Stimulated activated CD4-positive, alpha-beta T cell treated with anti-CD3 and anti-CD28 coated beads, TNF-alpha, amount 100 ng/mL, for 48 hours (primary cell): ENCODE measurements at places on chromosomes 2 and 18.

DNA sequence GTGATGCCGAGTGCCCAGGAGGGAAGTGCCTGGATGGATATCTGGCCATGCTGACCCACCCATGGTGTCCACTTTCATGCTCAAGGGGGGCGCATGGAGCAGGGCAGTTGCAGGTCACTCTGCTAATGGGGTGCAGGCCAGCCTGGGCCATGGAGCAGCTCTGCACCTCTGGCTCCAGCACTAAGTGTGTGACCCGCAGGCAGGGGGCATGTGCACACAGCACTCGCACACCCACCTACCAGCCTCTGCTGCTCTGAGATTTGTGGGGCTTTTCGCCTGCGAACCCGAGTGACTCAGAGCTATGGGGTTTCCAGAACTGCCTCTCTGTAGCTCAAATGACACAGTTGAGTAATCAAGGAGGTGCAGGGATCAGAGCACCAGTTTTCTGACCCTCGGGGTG, 66.2 kb downstream of the CYP26B1 start:
- DNase-seq = no peak

DNA sequence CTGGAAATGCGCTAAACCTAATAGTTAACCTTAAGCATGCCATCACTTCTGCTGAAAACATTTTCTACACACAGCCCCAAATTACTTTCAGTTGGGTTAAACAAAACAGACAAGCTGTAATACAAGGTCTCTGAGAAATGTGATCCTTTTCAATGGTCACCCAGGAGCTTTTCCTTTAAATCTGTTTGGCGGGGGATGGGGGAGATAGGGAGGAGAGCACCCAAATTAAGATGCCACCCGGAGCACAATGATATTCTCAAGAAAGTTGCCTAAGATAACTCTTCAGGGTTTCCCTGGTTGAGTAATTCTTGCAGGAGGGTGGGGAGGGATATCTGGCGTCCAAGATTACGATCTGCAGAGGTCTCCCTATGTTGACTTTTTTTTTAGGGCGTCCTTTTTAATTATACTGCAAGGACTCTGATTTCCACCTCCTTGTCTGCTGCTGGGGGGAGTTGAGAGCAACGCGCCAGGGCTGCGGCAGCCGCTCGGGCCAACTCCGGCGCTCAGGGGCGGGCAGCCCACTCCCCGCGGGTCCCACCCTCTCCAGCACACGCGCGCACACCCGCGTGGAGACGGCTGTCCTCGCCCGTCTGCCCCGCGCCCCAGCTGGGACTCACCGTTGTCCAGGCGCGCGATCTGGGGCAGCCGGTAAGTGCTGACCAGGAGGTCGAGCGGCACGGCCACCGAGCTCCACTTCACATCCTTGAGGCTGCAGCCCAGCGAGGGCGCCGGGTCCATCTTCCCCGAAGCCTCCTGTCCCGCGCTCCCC, 807 bp downstream of the GAREM1 start:
- no peak for DNase-seq

DNA sequence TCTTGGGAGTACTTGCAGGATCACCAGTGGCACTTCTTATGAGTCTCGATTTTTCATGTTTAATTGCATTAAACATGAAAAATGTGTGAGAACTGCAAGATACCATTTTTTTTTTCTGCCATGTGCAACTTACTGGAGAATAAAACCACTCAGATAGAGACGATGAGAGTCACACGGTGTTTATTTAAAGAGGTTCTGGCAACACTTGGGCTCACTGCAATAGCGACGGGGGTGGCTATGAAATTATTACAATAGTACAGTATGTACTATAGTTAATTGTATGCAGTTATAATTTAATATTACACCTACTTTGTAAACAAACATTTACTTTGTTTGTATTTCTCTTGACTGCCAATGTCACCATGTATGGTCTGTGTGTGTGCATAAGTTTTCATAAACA, 479.8 kb downstream of the NUP35 start:
- no peak for DNase-seq

- DNase-seq = no peak
These were observed 258.9 kb downstream of the CYRIA start for GRCh38 chr2:16406496-16407289.

- no peak for DNase-seq
These were observed 70.6 kb downstream of the B3GNT2 start for GRCh38 chr2:62266433-62267038.

- DNase-seq = no peak
These were observed 172.0 kb downstream of the MGAT5 start for GRCh38 chr2:134425724-134426496.

- no peak for DNase-seq
These were observed 323.0 kb downstream of the FBXO15 start for GRCh38 chr18:73824671-73825070.

DNA sequence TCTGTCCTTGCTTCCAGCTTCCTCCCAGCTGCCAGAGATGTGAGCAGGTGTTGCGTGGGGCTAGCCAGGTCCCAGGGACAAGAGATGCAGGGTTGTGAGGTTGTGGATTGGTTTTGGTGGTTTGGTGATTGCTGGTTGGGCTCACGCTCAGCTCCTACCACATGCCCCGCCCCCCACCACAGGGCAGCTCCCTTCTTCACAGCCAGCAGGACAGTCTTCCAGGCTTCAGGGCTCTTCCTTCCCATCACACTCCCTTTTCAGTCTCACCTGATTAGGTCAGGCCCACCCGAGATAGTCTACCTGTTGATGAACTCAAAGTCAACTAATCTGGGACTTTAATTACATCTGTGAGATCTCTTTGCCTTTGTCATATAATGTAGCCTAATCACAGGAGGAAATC, 52.0 kb upstream of the GLI2 start:
- no peak for DNase-seq

GRCh38 chr18:79962835-79963657, 1.4 kb upstream of the HSBP1L1 start:
- no peak for DNase-seq

GRCh38 chr2:111072220-111072871, 48.4 kb upstream of the BCL2L11 start:
- no peak for DNase-seq

GRCh38 chr18:46190667-46191066, 86.5 kb downstream of the HAUS1 start:
- no peak for DNase-seq

- DNase-seq = no peak
These were observed 2.3 kb downstream of the ASB3 start for GRCh38 chr2:53784436-53784835.

DNA sequence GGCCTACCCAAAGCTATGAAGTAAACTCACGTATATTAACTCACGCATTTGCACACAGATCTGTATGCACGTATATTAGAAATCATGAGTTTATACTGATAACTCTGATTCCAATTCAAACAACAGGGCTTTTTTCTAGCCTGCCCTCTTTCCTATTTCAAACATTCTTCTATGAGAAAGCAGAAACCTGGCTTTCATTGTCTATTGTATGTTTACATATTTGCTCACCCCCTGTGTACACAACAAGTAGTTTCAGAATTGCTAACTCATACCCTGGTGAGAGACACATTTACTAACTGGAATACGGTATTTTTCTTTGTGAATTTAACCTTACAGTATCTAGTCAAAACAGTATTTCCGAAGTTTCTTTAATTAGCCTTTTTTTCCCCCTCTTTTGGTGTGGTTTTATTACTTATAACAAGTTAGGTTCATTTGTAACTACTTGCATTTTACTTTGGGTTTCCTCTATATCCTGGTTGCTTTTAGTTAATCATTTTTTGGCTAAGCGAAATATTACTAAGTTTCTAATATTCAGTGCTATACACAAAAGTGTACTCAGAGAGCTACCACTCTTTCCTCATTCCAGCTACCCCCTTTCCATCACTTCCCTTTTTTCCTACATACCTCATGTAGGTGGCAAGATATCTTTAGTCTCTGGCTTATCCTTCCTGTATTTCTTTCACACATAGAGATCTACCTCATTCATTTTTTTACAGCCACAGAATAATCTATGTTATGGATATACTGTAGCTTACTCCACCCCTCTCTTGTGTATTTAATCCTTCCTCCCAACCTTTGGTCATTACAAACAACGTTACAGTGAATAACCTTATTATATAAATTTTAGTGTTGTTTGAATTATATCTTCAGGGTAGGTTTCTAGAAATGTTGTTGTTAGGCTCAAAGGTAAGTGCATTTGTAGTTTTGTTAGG, 112.7 kb upstream of the BCL2L11 start:
- no peak for DNase-seq

DNA sequence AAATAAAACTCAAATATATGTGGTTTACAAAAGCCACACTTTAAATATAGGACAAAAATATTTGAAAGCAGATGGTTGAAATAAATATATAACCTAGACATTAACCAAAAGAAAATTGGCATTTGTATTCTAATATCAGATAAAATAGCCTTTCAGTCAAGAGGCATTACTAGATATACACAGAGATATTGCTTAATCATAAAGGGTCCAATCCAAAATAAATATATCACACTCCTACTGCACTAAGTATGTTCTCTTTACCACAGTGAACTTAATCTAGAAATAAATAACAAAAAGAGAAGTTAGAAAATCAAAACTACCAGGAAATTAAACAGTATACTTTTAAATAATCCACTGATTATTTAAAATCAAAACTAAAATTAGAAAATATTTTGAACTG, 34.2 kb upstream of the KCNJ3 start:
- no peak for DNase-seq

DNA sequence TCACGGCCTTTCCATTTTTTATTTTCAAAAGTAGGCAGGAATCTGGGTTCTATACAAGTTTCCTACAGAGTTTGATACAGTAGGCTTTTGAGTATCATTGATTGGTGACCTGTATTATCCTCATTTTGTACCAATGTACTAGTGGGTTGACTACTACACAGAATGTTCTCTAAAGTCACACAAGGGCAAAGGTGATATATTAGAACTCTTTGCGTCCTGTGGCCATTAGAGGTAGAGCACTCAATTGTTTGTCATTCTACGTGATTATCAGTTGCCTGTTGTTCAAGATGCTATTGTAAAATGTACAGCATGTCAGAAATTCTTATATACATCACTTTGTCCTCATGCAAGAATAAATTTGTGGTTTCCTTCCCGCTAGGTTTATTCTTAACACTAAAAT, 24.8 kb downstream of the WDR75 start:
- DNase-seq = no peak

DNA sequence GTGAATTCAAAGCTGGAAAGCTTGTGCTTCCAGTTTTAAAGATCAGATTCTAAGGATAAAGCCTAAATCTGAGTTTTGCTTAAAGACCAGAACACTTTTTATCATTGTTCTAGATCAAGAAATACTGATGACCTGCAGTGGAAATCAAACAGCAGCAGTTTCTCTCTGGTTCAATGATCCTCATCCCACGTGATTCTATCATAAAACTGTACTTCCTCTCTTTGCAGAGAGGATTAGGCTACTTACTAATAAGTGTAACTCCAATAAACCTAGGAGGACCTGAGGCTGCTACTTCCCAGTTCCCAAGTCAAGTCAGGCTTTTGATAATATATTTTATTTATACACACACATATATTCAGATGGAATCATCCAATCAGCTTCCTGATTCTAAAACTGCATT, 81.9 kb downstream of the TCF4 start:
- no peak for DNase-seq

DNA sequence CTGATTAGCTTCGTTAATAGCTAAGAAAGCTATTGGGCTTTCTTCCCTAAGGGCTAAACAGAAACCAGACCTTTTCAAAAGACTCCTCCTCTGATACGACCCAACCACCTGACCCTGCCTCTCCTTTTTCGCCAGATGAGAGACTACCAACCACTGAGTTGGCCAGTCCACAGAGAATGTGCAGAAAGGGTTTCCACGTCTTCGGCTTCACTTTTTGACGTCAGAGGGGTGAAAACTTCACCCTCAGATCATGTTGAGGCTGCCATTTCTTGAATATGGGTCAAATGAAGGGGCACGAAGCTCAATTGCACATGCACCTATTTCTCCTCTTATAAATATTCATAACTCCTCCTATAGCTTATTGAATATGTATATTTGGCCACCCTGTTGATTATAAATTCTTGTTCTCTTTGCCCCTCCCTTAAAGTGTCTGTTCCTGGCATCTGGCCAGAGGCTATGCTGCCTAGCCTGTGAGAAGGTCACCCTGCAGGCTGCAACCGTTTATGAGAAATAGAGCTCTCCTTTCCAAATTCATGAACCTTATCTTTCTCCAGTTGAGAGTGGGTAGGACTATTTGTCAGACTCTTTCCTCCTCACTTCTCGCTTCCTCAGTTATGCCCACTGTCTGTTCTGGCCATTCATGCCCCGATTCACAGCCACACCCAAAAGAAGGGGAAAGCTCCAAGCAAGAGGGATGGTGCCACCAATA, 301.6 kb downstream of the STK39 start:
- no peak for DNase-seq

- no peak for DNase-seq
These were observed 235.1 kb upstream of the ZNF804A start for GRCh38 chr2:184363213-184363612.

GRCh38 chr2:133508546-133509165, 59.6 kb downstream of the NCKAP5 start:
- no peak for DNase-seq

DNA sequence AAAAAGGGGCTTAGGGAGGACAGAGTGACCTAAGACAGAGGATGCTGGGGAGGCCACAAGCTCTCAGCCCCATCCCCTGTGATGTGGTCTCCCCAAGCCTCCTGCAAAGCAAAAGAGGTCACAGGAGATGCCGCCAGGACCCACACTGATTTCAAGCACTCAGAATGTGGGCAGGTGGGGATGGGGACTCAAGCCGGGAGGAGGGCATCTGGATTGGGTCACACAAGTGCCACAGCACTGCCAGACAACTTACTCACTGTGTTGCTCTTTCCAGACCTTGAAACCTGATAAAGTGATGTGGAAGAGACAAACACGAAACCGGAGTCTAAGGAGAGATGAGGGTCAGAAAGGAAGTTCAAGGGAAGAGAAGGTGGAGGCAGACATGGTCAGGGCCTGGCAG, 95.7 kb downstream of the TTC32 start:
- DNase-seq = no peak

- DNase-seq = no peak
These were observed 578.6 kb upstream of the RAB6C start for GRCh38 chr2:129400826-129401225.

DNA sequence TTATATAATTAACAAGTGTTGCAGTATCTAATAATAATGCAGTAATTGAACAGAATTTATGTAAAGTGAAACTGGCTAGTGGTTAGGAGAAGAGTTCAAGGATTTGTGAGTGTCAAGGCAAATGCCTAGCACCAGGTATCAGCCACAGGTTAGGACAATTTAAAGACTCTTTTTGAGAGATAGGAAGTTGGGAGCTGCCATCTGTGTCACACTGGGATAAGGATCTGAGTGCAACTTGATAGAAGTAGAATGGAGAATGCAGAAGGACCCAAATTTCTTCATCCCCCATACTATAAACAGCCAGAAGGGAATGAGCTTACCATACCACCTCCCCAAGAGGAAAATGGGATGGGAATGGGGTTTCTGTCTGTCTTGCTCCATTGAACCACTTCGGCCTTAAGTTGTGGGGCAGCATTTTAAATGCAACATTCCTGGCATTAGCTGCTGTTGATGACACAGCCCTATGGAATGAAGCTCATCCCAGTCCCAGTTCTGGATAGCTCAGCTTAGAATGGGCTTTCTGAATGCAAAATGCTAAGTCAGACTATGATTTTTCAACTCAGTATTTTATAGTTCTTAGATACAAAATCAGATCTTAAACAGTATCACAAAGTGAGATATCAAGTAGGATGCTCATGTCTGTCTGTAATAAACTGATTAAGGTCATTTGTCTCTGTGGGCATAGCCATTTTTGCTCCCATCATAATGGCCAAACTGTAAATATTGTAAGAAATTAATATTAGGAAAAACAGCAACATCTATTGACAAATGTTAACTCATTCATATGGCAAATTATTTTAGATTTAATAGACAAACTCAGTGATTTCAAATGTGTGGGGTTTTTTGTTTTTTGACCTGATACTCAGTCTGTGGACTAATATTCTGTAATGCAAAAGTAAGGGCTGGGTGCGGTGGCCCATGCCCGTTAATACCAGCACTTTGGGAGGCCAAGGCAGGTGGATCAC, 44.0 kb downstream of the GPR155 start:
- DNase-seq = no peak
